ENCODE measurements at places on chromosomes 6 and 20.

- no peak for DNase-seq
These were observed 139.2 kb downstream of the LRRC1 start for GRCh38 chr6:53934023-53934422.

- no peak for DNase-seq
These were observed 115.1 kb downstream of the OTOR start for GRCh38 chr20:16863303-16863702.

- DNase-seq: peak; percentile 80
These were observed at the start of gene CAP2 for GRCh38 chr6:17392978-17393891. Gene CAP2 (plus strand): TSS chr6:17393595. CDS start chr6:17421556, 27,961 bp downstream.

- DNase-seq: no peak
These were observed 37.5 kb upstream of the LCA5 start for GRCh38 chr6:79574630-79575225.

DNA sequence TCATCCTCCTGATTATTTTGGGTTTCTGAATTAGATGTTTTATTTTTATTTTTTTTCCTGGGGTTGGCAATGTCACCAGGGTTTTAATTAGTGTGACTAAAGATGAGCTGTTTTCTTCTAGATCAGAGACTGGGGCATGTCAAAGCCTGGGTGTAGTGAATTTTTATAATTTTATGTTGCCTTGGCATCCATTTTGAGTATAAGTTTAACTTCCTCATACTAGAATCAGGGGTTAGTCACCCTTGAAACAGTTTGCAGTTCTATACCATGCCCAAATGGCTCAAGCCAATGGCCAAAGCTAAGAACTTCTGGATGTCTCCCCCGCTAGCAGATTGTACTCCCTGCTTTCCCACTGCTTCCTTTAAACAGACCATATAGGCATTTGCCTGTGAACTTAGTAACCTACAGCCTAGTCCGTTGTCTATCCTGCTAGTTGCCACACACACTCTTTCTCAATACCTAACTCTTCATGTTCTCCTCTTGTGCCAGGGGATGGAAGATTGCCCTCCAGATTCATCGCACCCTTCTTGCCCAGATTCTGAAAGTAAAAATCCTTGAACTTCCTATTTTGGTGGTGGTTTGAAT, 54.5 kb downstream of the KIAA0408 start:
- no peak for DNase-seq

DNA sequence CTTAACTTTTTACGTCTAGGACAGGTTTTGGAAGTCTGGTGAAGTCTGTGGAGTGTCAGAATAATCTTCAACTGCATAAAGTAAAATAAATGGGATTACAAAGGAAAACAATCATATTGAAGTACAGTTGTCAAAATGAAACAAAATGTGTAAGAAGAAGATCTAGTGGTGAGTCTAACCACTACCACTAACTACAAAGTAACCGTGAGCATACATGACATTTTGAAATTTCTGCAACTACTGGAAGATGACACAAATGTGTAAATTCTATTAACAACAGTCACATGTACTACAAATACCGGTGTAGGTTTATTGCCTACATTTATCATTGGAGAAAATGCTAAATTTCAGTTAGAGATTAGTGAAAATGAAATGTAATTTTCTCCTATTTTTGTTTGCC, 29.7 kb downstream of the VPS52 start:
- no peak for DNase-seq

DNA sequence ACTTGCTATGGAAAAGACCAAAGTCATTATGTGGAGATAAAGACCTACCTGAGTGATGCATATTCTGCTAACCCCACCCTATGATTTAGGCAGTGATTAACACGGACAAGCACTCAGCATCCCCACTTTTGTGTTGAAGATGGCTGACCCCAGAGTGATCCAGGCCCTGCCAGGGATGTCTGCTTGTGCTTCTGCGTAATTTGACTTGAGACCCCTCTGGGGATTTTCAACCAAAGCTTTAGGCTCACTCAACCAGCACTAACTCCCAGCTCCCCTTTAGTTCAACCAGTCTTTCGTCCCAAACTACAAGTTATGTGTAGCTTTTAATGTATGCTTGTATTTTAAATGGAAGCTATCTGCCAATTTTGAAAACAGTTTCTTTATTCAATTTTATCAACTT, 538.0 kb upstream of the ID4 start:
- no peak for DNase-seq

DNA sequence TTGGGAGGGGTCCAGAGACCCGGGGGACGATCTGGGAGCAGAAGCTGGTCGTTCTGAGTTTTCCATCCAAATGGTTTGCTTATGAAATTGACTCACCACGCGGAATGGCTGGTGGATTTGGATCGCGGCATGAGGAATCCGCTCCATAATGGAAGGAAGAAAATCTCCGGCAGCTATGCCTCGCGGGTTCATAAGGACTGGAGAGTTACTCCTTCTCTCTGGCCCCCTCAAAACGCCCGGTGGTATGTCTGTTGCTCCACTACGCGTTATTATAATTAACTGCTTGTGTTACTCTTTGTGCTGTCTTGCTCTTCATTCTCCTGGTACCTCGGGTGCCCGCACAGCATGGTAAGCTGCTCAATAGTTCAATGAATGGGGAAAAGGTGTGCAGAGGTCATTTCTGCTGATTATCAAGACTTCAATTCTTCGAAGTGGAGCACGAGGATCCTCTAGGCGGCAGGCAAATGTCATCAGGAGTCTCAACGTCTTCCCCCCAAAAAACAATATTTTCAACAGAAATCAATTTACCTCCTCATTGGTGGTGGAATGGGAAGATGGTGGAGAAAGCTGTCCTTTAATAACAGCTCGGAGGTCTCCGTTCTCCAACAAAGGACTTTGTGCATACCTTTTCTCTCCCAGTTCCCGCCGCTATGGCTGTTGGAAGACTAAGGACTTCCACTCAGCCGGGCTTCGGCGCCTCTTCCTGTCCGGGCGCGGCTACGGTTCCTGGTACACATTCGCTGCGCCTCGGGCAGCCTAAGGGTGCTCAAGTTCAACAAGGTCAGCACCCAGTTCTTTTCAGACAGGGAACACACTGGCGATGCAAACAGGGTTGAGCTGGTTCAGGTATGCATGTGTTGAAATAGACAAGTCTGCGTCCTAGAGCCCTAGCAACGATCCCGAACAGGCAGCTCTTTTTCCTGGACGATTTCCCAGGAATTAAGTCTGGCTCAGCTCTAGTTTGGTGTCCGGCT, 9.2 kb upstream of the PRSS16 start:
- no peak for DNase-seq

DNA sequence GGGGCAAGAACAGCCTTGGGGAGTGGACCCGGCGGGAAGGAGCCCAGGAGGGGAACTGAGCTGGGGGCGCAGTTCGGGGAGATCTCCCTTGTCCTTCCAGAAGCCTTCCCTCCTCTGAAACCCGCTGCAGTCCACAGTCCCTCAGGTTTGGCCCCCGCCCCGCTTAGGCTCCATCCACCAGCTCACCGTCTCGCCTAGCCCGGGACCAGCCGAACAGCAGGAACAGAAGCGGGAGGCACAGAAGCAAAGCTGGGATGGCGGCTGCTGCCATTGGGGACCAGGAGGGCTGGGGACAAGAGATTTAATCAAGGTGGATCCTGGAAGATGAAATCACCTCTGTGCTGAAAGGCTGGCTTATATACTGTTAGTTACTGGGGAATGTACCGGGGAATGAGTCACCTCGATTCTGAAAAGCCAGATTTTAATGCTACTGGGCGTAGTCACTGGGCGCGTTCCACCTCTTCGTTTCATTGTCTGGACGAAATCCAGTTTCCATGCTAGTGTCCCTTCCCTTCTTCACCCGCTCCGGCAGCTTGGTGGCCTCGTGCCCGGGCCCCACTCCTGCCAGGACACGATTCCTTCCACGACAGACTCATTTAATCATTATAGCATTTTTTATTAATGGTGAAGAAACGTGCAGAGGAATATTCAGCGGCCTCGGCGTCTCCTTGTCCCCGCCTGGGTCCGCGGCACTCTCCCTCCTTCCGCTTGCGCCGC, at the start of gene RAET1L:
TSS of gene RAET1L (minus strand) at position 332 of the 717 bp plus-strand sequence. CDS start at position 271, 61 bp downstream.
- DNase-seq: no peak

- DNase-seq: no peak
These were observed 33.3 kb downstream of the SOBP start for GRCh38 chr6:107523054-107523791.

GRCh38 chr20:61727761-61728160, 337.9 kb downstream of the TAF4 start:
- no peak for DNase-seq

DNA sequence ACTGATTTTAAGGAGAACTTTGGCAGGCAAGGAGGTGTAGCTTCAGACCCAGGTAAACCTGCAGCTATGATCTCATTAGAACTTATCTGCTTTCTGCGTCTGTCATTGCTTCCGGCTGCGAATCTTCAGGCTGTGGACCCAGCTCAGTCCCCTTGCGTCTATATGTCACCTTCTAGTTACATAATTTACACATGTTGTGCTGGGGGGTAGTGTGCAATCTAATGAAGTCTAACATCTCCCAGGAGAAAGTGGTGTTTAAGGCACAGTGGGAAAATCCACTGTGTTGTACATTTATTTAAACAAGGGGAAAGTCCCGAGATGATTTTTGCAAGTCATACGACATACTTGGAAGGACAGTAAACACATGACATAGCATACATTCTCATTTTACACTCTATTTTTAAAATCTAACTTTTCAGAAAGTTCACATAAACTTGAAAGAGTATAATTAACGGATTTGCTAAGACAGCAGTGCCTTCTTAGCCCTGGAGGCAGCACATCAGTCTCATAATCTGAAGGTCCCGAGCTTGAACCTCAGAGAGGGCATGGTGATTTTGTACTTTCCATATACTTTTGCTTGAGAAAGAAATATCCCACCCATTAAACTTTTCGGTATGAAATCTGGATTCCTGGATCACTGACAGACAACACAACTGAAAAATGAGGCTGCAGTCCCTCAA, 35.2 kb downstream of the GPX6 start:
- DNase-seq: no peak

GRCh38 chr6:144675231-144675861, 390.2 kb downstream of the UTRN start:
- no peak for DNase-seq

DNA sequence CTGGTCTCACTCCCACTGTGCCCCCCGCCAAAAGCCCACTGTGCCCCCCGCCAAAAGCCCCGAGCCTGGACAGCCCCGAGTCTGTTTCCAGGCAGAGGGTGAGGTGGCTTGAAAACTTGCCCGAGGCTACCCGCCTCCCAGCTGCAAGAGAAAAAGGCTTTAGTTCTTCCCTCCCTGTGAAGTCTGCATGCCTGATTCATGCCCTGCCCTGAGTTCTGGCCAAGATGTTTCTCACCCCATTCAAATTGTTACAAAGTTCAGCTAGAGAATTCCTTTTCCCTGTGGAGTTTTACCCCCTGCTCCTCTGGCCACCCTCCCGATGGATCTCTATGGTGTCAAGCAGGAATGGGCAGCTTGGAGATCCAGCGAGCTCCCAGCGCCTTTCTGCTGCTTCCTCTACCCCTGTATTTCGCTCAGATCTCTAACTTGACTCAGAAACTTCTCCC, 298.8 kb upstream of the MAP3K7 start:
- no peak for DNase-seq

GRCh38 chr6:53944543-53944942, 149.7 kb downstream of the LRRC1 start:
- no peak for DNase-seq

GRCh38 chr6:144660561-144661115, 375.5 kb downstream of the UTRN start:
- no peak for DNase-seq

DNA sequence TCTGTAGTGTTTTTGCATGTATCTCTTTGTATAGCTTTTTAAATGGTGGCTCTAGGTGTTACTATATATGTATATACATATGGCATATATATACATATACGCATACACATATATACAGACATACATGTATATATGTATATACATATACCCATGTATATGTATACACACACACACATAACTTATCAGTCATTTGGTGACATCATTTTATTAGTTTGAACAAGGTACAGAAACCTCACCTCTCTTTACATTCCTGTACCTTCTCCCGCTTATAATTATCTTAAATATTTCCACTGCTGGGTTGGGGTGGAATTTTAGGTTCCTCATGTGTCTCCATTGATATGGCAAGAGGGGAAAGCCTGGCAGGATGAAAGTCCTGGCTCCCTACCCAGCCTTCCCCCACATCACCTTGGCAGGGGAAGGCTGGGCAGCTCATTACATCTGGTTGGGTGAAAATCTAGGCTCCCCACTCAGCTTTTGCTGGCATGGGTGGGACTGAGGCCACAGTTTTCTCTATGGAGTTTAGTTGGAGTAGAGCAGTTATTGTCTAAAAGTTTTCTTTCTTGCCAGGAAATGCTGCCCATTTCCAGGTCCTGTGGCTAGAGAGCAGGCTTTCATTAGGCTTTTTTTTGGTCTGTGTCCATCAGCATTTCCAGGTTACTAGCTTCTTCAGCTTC, 7.6 kb downstream of the GLO1 start:
- DNase-seq: no peak

DNA sequence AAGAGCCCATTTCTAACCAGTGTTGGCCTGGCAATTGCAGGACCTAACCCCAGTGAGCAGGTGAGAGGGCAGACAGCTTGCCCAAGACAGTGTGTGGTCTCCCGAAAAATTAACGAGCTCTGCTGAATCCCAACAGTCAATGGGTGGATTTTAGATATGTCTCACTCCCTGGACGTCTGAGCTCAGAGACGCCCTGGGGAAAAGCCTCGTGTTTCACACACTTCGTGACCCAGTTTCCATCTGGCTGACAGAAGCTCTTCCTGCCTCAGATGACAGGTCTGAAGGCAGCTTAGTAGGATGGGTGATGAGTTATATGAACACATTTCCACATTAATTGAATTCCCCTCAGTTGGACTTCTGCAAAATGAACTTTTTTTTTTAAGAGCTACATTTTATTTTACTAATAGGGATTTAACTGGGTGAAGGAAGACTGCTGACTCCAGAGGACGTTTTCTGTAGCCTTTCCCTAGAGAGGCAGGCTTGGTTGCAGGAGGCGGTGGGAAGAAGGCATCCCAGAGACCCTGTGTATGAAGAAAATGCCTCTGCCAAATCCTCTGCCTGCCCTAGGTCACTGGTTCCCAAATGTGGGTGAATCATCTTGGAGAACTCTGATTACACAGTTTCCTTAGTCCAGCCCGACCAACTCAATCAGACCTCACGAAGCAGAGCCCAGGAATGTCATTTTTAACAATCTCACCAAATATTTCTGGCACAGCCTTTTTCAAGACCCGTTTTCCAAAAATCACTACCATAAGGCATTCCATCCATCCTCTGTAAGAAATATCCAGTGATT, 71.7 kb upstream of the LY86 start:
- DNase-seq: no peak

GRCh38 chr20:63821811-63822210, 9.3 kb downstream of the ZBTB46 start:
- no peak for DNase-seq

GRCh38 chr6:122365775-122366403, 33.6 kb upstream of the HSF2 start:
- DNase-seq: no peak
